ENCODE measurements at places on chromosomes 11 and 22.

DNA sequence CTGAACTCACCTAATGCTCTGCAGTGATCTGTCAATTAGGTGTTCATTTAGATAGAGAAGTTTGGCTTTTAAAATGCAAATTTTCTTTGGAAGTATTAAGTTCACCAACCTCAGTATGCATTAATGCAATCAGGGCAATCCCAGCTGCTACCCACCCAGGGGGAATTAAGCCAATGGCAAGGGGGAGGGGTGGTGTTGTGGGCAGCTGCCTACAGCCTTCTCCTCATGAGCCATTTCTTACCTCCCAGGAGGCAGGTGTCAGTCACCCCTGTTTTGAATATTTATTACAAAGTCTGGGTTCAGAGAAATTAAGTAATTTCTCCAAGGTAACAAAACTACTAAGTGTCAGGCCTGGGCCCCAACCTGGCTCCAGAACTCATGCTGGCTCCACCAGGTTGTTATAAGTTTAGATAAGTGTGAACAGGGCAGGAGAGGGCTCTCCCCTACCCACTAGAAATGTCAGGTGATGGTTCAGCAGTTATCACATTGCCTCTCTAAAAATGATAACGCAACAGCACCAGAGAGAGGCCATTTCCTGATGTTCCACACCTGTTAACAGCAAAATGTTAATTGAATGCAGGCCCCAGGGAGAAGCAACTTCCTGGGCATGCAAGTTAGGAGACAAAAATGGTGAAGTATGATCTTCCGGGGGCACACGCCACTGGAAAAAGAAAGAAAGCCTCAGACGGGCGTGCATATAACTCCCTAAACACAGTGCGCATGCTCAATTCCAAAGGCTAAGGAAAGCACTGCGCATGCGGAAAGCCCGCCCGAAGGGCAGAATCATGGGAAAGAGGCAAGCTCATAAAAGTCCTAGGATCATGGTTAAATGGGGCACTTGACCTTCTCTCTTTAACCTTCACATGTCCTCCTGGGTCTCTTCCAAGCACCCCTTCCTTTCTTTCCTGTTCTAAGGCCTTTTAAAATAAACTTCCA is 35.4 kb upstream of the GNAZ start:
- DNase-seq = no peak

DNA sequence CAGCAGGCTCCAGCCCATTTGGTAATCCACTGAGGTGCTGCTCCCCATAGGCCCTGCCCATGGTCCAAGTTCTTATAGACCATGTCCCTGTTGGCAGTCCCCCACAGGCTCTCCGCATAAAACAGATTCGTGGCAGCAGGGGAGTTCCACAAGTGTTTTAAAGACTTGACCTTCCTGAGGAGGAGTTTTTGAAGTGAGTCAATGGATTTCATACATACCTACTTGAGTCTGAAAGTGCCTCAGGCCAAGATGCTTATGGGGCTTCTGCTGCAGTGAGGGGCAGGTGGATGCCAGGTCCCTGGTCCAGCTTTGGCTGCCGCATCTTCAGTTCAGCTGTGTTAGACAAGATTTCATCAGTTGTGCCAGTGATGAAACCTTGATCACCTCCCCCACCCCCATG is 43.3 kb downstream of the CABIN1 start:
- DNase-seq = peak; percentile 78

DNA sequence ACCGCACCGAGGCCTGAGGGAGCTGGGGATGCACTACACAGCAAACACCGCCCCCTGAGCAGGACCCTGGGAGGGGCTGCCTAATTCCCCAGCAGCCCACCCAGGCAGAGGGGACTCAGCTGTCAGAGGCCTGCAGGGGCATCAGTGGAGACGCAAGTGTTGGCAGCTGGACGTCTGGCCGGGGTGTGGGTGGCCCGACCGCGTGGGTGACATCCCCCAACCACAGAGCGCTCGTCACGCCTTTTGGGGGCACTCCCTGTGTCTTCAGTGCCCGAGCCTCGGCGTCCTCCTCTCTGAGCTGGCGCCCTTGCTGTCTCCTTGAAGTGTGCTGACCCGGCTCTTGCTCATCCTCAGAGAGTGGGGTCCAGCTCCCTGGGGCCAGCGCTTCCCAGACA is 150.2 kb downstream of the BRD1 start:
- DNase-seq = no peak

DNA sequence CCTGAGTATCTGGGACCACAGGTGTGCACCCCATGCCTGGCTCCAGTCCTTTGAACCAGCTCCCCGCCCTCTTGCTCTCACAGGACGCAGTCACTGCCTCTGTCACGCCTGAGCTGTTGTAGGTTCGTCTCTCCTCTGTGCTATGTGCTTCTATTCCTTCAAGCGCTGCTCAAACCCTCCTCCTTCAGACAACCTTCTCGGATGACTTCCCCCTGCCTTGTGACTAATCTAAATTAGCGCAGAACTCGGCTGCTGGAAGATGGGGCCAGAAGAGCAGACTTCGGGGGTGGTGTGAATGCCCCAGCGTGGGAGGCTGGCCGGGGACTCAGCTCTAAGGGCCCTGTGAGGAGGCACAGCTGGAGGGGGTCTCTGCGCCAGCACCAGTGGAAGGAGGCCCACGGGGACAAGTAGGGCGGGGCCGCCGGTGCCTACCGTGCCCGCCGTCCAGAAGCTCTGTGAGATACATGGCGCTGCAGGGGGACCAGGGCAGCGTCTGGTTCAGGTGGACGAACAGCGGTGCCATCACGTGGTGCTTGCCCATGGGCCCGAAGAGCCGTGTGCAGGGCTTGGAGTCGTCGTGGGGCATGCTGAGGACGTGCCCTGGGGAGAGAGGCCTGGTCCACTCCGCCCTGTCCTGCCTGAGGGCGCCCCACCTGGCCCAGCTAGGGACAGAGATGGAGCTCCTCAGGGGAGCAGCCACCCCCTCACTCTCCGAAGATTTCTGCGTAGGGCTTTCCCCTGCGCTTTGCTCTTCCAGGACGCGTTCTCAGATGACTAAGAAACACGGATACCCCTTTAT is 12.5 kb downstream of the ADAMTS8 start:
- no peak for DNase-seq

GRCh38 chr11:131839326-131839725 is 468.9 kb downstream of the NTM start:
- DNase-seq = no peak

DNA sequence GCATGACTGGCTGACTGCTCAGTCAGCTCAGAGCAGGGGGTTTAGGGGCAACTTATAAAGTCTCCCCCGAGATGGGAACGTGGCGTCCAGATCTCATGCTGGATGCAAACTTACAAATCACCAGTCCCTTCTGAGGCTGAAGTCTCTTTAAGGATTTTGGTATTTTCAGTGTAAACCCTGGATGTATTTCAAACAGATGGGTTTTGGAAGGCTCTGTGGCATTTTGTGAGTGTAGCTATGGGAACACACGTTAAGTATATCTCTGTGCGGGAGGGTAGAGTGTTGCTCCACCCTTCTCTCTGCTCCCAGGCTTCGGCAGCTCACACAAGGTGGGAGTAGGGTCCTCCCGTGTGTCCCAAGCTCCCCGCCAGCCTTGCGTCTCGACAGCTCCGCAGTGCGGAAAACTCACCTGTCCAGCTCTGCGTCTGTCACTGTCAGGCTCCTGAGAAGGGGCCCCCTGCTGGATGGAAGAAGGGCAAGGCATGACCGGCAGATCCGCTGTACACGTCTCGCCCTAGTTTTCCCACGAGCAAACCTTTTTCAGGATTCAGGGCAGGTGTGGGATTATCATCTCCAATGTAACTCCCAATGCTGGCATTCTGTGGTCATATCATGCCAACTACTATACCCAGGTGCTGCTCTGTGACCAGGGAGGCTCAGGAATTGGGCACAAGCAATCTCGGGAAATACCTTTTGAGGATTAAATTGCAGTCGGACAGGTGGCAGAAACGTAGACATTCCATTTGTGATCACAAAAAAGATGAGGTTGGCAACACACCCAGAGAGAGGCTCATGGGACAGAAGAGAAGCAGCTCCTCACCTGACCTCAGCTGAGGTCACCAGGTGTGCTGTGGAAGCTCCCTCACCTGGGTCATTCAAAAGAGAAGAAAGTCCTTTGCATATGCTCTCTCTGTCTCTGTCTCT is 313.9 kb upstream of the B3GAT1 start:
- no peak for DNase-seq

DNA sequence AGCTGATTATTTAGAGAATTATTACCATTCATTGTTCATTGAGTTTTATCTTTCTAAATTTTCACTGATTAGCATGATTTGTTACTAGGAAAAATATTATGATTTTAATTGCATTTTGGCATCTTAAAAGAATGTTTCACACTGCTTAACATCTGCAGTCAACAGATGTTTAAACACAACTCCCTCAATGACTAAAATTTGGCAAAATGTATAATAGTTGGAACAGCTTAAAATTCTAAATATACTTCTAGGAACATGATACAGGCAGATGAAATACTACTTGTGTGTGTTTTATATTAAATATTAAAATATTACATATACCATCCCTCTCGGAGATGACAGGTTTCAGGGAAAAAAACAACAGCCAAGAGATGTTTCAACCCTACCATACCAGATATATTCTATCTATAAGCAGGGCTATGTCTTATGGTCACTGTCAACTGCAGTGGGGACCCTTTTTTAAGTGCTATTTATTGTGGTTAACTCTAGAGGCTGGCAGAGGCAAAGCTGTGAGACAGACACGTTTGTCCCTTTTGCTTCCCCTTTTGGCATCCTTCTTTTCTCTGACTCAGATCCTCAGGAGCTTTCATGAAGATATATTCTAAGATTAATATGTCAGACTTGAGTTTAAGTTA is 81.9 kb downstream of the BDNF start:
- DNase-seq = peak; percentile 43

DNA sequence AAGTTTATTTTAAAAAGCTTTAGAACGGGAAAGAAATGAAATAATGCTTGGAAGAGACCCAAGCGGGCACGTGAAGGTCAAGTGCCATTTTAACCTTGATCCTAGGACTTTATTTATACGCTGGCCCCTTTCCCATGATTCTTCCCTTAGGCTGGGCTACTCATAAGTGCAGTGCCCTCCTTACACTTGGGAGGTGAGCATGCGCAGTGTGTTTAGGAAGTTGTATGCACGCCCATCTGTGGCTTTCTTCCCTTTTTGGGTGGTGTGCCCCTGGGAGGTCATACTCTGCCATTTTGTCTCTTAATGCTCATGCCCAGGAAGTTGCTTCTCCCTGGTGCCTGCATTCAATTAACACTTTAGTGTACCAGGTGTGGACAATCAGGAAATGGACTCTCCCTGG is 239.7 kb downstream of the SWAP70 start:
- DNase-seq = no peak

- DNase-seq = no peak
Observed at GRCh38 chr11:10622957-10623791, 54.7 kb upstream of the LYVE1 start.

GRCh38 chr22:40056559-40056958 is 61.8 kb downstream of the FAM83F start:
- DNase-seq = no peak

GRCh38 chr22:42163515-42163914 is 32.9 kb upstream of the CYP2D6 start:
- no peak for DNase-seq

DNA sequence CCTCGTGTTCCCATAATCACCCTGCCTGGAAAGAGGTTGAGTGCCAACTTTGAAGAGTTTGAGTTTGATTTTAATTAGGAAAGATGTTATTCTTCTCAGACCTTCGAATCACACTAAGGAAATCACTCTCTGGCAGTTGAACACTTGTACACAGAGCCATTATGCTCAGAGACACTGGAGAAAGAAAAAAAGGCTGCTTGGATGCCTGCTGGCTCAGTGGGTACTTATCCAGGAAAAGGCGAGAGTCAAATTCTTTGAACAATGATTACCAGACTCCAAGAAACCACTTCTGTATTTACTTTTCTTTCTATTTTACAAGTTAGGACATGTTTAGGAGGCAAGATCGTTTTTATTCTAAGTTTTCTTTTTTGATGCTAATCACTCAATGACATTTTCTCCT is 438.5 kb upstream of the FAT3 start:
- DNase-seq = no peak

GRCh38 chr11:31720671-31721365 is 90.3 kb downstream of the PAX6 start:
- DNase-seq = no peak

- DNase-seq = peak; percentile 14
Observed at GRCh38 chr11:62555464-62556107, 9.0 kb upstream of the AHNAK start.

DNA sequence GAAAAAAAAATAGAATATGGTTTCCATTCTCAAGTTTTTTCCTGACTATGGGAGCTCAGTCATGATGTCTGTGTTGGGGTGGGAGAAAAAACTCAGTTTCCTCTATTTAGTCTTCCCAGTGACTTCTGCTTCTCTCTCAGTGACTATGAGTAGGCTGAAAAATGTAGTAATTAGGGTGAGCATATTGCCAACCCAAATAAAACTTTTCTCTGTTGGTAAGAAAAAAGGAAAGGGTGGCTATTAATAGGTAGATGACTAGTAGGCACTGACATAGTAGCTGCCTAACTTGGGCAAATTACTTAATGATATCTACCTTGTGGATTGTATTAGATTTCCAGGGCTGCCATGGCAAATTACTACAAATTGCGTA is 34.2 kb upstream of the BIRC3 start:
- peak; percentile 82 for DNase-seq

DNA sequence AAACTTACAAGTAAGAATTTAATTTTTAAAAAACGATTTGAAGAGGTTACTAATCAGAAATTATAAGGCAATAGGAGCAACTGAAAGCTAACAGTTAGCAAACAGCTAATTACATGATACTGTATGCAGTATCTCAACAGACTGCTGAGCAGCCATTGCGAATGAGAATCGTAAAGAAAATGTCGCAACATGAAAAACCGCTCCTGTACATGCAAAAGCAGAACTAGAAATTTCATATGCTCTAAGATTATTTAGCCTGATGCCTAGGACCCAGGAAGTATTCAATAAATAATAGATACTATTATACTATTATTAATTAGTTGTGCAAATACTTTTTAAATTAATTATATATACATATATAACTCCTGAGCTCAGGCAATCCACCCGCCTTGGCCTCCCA is 48.7 kb upstream of the EP300 start:
- no peak for DNase-seq

DNA sequence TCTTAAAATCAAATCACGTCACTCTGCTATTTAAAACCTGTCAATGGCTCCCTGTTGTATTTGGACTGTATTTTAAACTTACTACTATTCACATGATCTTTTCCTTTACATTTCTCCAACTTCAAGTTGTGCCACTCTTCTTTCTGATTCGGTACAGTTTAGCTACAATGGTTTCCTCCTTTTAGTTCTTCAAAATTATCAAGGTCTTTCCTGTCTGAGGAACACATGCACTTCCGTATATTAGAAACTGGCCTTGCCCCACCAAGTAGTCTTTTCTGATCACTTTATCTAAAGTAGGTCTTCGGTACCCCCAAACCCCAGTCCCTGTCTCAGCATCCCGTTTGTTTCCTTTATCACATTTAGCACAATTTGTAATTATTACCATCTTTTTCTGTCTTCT is 81.8 kb downstream of the MTMR3 start:
- no peak for DNase-seq

GRCh38 chr11:12731841-12732336 is 57.7 kb downstream of the TEAD1 start:
- DNase-seq = peak; percentile 95

- no peak for DNase-seq
Observed at GRCh38 chr11:8806974-8807373, 104.0 kb upstream of the AKIP1 start.

- DNase-seq = no peak
Observed at GRCh38 chr11:30365793-30366517, 43.1 kb downstream of the ARL14EP start.

Measured in EH (cell line).